ENCODE measurements at places on chromosomes 5 and 9.

GRCh38 chr5:38463634-38464521 is 92.6 kb downstream of the LIFR start:
- DNase-seq, result no peak

DNA sequence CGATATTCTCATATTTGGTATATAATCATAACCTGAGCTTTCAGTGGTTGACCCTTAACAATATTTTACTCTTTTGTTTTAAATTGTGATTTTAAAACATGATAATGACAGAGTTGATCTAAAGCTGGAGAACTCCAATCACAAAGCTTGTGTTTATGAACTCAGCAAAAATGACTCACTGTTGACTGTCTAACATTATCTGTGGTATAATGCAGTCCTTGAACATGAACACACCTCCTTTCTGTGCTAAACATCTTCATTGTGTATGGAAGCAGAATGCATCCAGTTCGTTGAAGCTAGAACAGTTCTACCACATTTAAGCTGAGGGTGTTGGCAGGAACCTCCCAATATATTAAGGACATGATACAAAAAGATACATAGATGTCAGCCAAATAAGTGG is 1030.2 kb upstream of the SEMA6A start:
- DNase-seq, result no peak

GRCh38 chr9:3332802-3333201 is 193.0 kb downstream of the RFX3 start:
- no peak for DNase-seq

DNA sequence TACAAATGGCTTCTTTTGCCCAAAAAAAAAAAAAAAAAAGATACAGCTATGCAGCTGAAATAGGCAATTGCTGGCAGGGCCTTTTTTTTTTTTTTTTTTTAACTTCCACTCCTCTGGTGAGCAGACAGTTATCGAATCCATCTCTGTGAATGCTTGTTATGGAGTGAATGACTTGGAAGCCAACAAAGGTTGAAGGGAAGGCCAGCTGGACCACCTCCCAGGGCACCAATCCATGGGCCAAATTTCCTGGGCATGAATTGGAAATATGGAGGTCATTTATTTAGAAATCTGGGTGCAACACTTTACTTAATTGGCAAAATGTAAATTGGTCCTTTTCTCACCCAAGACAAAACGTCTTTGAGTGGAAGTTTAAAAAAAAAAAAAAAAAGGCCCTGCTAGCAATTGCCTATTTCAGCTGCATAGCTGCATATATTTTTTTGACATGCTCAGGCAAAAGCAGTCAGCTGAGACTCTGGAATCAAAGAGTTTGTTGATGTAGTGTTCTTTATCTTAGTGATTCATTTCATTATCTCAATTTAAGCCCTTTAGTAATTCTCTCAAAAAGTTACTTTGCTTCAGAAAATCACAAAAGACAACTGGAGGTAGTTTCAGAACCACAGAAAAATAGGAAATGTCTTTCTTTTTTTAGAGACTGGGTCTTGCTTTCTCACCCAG is 392.2 kb upstream of the KLF4 start:
- no peak for DNase-seq

DNA sequence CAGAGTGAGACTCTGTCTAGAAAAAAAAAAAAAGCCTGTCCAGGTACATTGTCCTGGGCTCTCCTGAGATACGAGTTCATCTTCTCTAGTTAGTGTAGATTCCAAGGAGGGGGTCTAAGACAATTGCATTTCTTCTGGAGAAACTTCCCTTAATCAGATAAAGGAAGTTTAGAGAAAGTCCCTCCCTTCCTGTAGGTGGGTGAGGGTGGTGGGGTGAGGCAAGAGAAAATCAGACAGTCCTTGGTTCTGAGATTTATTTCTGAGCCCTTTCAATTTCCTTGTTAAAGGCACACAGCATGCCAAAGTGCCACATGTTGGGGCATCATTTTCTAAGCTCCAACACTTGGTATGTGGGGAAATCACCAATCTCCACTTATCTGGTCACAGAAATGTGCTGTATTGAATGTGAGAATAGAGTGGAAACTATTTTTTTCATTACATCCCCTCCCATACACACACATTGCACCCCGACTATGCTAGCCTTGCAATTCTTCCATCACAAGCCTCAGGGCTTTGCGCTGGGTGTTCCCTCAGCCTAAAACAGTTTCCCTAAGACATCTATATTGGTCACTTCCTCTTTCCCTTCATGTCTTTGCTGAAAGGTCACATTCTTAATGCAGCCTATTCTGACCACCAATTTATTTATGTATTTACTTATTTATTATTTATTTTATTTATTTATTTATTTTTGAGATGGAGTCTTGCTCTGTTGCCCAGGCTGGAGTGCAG is 5.1 kb upstream of the TUT7 start:
- no peak for DNase-seq

GRCh38 chr5:124289130-124289529 is 457.3 kb downstream of the ZNF608 start:
- no peak for DNase-seq

DNA sequence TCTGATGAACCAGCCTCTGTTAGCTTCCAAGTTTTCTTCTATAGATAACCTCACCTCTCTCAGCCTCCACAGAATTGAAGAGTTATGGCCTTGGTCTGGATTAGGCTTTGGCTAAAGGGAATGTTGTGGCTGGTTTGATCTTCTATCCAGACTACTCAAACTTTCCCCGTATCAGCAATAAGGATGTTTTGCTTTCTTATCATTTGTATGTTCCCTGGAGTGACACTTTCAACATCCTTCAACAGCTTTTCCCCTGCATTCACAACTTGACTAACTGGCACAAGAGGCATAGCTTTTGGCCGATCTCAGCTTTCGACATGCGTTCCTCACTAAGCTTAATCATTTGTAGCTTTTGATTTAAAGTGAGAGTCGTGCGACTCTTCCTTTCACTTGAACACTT is 28.1 kb upstream of the GNE start:
- DNase-seq, result no peak

DNA sequence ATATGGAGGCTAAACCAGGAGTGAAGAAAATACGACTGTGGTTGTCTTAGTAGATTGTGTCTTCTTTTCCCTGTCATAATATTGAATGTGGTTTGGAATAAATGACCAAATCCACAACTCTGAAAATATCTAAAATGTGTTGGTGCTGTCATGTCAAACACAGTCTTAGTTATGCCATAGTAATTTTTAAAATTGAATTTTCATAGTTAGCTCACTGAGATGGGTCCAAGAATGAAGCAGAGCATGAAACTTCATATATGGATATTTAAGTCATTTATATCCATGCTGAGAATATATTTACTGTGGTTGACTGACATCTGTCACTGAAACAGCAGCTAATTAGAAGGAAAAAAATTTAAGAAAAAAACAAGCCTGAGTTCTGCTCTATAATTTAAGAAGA is 260.4 kb upstream of the ATP10B start:
- no peak for DNase-seq

GRCh38 chr5:143205386-143205785 is 198.1 kb downstream of the NR3C1 start:
- DNase-seq, result no peak

DNA sequence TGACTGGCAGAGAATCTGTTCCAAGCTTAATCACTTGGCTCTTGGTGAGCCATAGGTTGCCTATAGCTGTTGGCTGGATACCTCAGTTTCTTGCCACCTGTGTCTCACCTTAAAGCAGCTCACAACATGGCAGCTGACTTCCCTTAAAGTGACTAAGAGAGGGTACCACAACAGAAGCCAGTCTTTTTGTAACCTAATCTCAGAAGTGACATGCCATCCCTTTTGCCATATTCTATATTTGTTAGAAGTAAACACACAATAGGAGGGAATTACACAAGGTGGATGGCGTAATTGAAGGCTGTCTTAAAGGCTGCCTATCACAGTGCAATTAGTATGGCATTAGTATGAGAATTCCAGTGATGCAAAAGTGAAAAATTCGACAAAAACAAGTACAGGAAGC is 28.1 kb downstream of the NIPBL start:
- no peak for DNase-seq

All from iPS-NIHi11 (cell line).